ENCODE measurements at places on chromosomes 3 and 15. TPM values are rescaled to one million over a fixed set of nuclear protein-coding genes. Genes with fewer than 3 reads are reported as not detected.

Gene FGD5
- 0.58 TPM for total RNA-seq

Gene CAPN3
- total RNA-seq: 0.43 TPM

Gene P2RY1
- not detected for total RNA-seq

Gene PRSS50
- total RNA-seq: not detected

GRCh38 chr3:134860141-134860540, 65.1 kb downstream of the EPHB1 start:
- DNase-seq: peak; percentile 95

- no peak for DNase-seq
These were observed 10.9 kb downstream of the CA12 start for GRCh38 chr15:63370764-63371163.

GRCh38 chr3:127406309-127407025, 118.6 kb upstream of the PRR20G start:
- no peak for DNase-seq

GRCh38 chr3:106631373-106632108, 745.7 kb upstream of the CCDC54 start:
- no peak for DNase-seq

GRCh38 chr3:106759731-106760130, 617.5 kb upstream of the CCDC54 start:
- DNase-seq: no peak

DNA sequence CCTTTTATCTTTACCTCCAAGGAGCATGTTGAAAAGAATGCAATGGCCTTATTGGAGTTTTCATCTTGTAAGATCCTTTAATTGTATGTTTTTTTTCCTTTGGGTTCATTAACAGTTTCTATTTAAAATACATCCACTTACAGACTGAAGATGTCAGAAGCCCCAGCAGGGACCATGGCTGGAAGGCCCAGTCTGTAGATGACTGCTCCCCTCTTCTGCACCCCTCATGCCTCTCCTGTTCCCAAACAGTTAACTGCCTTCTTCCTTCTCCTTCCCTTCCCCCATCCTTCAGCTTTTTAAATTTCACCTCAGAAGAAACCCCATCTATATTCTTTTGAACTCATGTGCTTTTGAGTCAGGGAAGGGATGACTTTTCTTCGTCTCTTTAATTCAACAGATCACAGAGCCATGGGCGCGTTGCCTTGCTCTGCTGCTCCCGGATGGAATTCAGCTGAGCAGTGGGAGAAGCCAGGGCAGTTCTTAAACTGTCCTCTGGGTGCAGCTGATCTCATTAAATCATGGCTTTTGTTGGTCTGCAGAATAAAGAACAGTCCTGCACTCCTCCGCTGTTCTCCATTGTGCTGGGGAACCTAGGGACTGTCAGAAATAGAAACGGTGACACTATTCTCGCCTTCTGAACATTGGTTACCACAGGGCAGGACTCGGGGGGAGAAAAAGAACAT, 71.5 kb upstream of the EIF1B start:
- peak; percentile 34 for DNase-seq

DNA sequence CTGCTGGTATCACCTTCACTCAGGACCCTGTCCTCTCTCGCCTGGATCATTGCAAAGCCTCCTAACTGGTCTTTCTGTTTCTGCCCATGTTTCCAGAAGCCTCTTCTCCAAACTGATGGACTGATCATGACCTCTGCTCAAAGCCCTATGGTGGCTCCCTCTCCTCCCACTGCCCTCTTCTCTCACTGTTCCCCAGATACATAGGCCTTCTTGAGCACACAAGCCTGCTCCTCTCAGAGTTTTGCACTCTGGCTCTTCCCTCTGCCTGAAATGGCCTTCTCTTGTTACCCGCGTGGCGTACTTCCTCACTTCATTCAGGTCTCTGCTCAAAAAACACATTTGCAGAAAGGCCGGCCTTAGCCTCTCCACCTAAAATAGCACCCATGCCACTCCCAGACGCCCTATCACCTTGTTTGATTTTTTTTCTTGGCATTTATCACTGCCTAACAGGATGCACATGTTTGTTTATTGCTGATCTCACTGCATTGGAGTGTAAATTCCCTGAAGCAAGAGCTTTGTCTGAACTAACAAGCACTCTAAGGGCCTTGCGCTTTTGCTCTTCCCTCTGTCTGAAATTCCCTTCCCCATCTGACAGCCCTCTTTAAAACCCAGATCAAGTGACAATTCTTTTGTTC, 1.4 kb upstream of the ETFA start:
- no peak for DNase-seq

- peak; percentile 7 for DNase-seq
These were observed 602.2 kb downstream of the FOXP1 start for GRCh38 chr3:70981231-70981880.

DNA sequence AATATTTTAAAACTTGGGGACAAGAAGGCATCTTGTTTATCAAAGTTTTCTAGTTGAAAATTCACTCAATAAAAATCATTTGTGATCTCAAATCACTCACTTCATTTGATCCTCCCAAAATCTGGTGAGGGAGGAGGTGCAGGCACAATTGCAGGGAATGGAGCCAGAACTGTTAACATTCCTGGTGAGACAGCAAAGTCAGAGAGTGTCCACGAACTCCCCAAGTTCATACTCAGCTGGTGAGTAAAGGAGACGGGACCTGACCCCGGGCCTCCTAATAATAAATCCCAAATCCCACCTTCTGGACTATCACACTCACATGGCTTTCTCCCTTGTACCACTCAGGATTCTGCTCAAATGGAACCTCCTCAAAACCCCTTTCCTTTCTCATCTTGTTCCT, 252.3 kb upstream of the LRTM1 start:
- no peak for DNase-seq

DNA sequence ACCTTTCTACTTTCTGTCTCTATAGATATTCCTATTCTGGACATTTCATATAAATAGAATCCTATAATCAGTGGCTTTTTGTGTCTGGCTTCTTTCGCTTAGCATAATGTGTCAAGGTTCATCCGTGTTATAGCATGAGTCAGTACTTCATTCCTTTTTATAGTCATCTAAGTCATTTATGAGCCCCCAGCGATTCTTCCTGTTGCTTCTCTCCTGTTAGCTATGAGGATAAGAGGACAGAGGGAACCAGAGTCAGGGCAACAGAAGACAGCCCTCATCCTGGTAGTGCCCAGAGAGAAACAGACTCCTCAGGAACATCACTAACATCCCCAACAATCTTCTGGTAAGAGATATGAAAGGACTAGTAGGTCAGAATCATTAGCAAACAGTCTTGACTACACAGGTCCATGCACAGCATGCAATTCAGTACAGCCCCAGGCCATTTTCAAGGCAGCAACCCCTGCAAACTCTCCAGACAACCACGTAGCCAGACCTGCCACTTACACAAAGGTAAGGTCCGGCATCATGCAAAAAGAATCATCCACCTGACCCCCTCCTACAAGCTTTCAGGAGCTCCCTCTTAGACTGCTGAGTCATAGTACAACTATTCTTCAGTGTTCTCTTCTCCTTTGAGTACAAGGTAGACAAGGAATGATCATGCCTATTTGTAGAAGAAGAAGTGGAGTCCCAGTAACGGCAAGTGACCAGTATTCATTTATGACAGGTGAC, 91.5 kb downstream of the MYLK start:
- no peak for DNase-seq

GRCh38 chr3:114760679-114761078, 386.4 kb downstream of the ZBTB20 start:
- DNase-seq: no peak

- DNase-seq: no peak
These were observed 36.4 kb upstream of the PTPRG start for GRCh38 chr3:61524933-61525332.

DNA sequence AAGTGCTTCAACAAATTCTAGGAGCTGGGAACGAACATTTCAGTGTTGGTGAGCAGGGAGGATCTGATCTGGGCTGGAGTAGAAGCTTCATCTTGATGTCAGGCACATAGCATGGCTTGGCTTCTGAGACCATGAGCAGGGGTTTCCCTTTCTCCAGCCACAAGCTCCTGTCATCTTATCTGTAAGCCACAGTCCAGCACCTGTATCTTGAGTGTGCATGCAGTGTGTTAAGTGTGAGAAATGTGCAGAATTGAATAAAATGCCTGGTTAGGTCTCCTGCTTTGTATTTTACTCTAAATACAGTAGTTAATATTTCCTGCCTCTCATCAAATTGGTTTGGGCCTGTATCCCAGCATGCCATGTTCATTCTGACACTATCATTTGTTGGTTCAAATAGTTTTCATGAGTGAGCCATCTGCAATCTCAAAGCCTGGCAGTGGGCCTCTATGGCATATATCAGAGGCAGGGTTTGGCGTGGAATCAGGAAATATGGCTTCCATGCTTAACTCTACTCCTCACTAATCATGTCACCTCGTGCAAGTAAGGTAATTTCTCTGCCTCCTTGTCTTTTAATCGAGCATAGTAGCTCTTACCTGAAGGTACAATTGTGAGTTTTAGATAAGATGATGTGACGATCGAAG, 43.3 kb downstream of the TLNRD1 start:
- no peak for DNase-seq

GRCh38 chr3:150721285-150722130, 17.8 kb upstream of the ERICH6 start:
- DNase-seq: peak; percentile 80

DNA sequence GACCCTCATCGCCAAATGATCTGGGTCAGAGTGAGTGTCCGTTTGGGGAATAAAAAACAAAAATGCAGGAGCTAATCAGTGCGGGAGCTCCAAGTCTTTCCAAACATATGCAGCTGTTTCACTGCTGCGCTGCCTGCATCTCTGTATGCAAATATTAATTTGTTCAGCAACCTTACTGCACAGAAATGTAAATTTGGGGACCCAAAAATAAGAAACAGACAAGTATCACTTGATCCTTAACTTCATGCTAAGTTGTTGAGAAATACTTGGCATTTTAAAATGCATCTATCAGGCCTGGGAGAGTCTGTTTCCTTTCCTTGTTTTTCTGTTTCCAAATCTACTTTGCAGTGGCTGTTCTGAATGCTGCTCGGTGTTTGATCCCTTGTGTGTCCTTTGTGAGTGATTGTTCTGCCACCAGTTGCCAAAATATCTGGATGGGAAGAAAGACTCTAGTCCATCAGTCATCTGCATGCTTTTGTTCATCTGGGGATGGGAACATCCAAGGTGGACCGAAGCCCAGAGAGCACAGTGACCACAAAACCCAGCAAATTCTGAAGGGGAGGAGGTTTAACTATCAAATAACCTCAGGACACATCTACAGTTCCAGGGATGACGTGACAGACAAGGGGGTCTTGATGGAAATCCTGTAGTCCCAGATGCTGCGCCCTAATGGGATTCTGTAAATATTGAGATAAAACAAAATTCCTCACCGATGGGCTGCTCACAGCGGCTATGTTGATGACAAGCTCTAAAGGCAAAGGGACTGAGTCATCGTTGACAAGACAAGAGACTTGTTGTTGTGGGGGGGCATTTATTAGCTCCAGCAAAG, 199.5 kb upstream of the WNT5A start:
- DNase-seq: no peak

DNA sequence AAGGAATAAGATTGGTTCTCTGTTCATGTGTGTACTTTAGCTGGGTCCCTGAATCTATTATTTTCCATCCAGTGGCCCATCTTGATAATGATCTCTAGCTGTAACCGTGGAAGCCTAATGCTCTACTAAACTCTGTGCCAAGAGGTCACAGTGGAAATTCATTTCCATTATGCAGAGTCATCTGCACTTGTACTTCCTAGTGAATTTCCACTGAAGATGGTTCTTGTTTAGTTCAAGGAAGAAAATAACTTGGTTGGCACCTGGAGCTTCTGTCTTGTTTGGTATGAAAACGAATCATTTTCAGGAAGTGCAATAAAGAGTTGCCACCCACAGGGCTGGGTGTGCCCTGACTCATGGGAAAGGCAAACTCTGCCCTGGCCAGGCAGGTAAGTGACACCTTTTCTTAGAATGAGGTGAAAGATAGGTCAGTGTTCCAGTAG, 10.3 kb downstream of the LPP start:
- no peak for DNase-seq

- DNase-seq: no peak
These were observed 206.6 kb downstream of the GBE1 start for GRCh38 chr3:81554801-81555200.

- DNase-seq: no peak
These were observed 88.9 kb downstream of the DTWD1 start for GRCh38 chr15:49709646-49710214.

- peak; percentile 69 for DNase-seq
These were observed 12.1 kb downstream of the VPS18 start for GRCh38 chr15:40906091-40906990.

- DNase-seq: no peak
These were observed 37.3 kb downstream of the TLE3 start for GRCh38 chr15:70060214-70060992.

DNA sequence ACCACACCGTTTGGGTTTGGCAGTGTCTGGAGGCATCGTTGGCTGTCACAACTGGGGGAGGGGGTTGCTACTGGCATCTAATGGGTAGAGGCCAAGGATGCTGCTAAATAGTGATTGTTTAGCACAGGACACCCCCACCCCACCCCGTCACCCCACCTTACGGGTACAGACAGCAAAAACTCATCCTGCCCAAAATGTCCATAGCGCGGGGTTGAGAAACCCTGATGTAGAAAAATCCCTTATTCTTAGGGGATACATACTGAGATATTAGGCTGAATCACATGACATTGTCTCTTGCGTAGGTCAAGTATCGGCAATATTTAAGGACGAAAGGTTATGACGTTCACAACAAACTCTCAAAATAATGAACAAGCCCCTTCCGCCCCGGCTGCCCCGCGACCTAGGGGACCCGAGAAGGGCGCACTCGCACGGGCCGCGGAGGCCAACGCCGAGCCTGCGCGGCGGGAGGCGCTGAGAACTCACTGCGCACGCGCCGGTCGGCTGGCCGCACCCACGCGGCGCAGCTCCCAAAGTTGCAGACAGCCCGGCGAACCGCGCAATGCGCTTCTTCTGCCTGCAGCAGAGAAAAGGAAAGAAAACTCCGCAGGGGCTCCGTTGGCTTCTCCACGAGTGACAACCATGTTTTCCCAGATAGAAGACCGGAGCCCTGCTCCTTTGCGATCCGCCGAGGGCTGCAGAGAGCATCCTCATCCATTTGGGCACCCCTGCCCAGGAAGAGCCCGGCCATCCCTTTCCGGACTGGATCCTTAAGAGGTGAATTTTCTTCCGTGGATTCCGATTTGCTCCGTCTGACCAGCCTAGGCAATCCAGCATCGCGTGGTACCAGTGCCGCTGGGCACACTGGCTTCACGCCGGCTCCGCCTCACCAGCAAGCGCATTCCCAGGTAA, 136.8 kb upstream of the CCDC54 start:
- peak; percentile 81 for DNase-seq

GRCh38 chr3:70889162-70890019, 577.0 kb upstream of the MDFIC2 start:
- DNase-seq: no peak

DNA sequence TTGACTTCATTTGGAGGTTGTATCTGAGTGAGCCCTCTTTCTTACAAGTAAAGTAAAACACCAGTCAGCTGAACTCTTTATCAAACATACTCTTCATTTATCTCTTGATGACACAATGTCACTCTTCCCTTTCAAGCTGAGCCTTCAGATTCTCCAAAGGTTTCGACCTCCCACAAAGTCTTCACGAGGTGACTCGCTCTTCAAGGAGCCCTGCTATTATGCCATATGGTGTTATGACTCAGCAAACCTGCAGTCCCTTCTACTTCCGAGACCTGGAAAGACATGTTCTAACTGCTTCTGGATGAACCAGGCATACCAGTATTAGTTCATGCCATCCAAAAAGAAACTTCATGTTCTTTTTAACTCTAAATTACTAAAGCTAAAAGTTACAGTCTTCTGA, 23.1 kb downstream of the AADAC start:
- DNase-seq: peak; percentile 30
